ENCODE measurements at places on chromosomes 4 and X.

DNA sequence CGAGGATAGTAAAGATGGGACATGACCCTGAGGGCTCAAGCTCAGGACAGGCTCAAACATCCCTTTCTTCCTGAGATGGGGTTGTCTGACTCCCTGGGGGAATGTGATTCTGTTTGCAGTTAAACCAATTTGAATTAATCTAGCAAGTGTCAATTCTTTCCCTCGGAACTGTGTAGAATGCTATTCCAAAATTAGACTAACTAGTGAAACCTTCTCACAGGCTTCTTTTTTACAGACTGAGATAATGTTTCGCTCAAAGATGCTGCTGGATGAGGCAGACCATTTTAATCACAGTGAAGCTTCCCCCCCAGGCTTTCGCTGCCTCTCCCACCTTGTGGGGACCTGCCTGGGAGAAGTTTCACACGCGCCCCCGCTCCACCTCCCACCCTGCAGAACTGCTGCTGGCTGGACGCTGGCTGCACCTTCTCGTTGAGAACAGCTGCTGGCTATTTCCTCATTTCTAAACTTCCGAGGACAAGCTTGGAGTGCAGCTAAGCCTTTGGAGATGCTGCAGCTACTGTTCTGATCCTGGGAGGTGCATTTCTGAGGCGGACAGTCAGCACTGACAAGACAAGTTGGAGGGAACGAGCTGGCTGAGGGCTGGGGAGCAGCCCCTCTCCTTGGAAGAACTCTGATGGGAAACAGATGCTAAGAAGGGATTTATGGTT is 297.8 kb downstream of the RAPGEF2 start:
- DNase-seq, result no peak

GRCh38 chr4:78437608-78438088 is 113.9 kb upstream of the ANXA3 start:
- DNase-seq, result no peak

DNA sequence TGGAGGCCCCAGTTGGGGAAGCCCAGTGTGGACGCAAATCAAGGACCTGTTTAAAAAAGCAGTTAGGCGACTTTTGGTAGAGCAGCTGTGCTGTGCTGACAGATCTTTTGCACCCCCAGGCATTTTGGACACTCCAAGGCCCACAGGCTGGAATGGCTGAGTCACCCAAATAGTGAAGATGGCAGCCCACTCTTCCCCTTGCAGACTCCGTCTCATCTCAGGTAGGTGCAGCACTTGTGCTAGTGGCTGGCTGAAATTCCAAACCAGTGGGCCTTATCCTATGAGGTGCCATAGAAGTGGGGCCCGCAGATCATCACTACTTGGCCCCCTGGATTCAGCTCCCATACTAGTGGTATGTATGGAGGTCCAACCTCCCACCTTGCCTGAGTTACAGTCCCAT is 42.8 kb downstream of the CPXCR1 start:
- DNase-seq, result no peak

DNA sequence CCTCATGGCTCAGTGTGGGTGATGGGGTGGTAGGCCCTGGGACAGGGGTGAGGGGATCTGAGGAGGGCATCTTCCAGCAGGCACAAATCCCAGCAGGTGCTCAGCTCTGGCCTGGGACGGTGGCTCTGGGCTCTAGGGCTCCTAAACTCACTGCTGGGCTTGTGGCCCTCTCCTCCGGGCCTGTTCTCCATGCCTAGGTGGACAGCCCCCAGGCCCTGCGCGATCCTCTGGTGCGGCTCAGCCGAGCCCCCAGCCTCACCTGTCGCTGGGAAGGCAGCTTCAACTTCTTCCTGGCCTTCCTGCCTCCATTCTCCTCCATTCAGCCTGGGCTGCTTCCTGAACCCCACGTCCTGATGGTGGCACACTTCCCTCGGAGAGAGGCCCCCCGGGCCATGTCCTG is 19.3 kb upstream of the FGFR3 start:
- DNase-seq, result no peak

Data from hypothalamus (tissue), 51 donors.